Stimulated activated CD8-positive, alpha-beta memory T cell treated with anti-CD3 and anti-CD28 coated beads, Interleukin-4, amount 100 ng/mL, for 4 hours (primary cell): ENCODE measurements at places on chromosomes 2 and 18.

GRCh38 chr2:227506456-227506855 lies 34.5 kb downstream of the AGFG1 start:
- DNase-seq = no peak

- no peak for DNase-seq
Measured at GRCh38 chr2:173235947-173236803, 118.5 kb upstream of the CDCA7 start.

DNA sequence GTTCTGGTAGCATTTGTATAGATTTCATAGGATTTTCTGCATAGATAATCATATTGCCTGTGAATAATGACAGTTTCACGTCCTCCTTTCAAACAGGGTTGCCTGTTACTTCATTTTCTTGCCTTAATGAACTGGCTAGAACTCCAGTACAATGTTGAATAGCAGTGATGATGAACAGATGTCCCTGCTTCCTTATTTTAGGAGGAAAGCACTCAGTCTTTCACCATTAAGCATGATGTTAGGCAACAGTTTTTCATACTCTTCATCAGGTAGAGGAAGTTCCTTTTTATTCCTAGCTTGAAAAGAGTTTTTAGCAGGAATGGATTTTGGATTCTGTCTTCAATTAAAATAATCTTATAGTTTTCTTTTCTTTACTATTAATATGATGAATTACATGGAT lies 39.7 kb downstream of the C2orf76 start:
- DNase-seq = no peak

DNA sequence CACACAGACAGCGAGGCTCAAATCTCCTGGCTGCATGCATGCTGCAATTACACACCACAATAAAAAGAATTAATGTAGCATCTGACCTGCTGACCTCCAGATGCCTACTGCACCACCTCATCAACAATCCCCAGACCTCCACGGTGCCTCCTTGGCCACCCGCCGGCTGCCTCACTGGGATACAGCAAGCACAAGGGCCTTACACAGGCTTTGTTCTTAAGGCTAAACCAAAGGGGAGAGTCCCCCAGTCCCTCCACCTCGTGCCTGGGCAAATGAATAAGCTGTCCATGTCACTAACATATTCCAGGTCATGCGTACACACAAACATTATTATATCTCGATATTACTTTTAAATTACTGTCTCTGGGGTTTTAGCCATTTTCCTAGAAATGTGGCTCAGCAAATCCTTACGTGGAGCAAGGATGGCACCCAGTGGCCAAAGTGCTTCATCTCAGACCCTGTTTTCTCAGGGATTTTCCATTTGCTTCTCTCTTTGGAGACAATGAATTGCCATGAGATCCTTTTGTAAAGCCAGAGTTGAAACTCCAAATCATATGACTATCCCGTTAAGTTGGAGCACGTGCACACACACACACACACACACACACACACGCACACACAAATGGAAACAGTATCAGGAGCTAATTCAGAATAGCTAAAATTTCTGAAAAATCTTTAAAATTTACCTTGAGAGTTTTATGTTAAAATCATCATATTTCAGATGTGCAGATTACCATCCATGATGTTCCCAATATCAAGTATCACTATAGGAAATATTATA lies 313.8 kb downstream of the PDE11A start:
- no peak for DNase-seq
